Right lung (tissue), 10 donors: ENCODE measurements at places on chromosomes 3 and 15. TPM values are rescaled to one million over a fixed set of nuclear protein-coding genes. Genes with fewer than 3 reads are reported as not detected.

Gene C3orf70
- 6.3 TPM for polyA plus RNA-seq

Gene SLC22A13
- polyA plus RNA-seq: 0.07 TPM

Gene FILIP1L
- 10.5 TPM for polyA plus RNA-seq

Gene PODXL2
- polyA plus RNA-seq: 21.1 TPM

Gene GABRB3
- polyA plus RNA-seq: 2.4 TPM
